NCI-H510A (cell line): ENCODE measurements at places on chromosomes 11 and 22.

DNA sequence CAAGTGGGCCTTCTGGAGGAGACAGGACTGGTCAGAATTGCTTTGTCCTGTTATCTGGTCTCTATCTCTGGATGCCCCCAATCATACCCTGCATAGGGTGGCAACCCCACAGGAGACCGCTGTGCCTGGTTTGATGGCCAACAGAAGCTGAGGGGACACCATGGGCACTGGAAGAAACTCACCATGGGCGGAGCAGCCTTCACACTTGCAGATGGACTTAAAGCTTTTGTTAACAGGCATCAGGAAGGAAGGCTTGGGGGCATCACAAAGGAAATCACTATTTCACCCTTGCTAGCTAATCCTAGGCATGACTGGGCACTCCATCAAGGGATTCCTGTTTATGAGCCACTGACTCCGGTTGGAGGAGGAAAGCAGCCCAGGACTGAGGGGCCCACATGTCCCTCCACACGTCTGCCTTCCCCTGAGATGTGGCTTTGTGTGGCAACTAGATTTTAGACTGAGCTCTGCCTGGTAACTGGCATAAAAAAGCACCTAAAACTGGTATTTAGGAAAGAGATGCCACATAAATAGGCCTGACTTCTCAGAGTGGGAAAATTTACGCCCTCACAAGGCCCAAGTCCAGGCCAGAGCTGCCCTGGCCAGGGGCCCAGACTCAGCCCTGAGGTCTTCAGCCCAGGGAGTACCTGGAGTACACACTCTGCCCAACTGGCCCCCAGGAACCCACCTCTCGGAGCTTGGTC, 57.0 kb upstream of the LYVE1 start:
- DNase-seq, result no peak

DNA sequence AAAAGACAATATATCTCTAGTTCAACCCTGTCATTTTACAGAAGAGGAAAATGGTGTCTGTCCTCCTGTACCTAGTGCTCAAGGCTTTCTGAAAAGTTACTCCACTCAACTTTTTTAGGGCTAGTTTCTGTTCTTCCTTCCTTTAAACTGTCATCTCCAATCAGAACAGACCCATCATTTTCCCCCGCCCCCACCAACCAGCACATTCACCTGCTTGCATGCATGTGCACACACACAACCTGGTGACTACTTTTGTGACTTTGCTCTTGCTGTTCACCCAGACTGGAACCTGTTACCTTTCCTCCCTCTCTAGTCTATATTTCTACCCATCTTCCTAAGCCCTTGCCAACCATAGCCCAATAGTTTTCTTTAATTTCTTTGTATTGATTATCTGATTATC, 5.6 kb downstream of the FBXO7 start:
- DNase-seq, result no peak

DNA sequence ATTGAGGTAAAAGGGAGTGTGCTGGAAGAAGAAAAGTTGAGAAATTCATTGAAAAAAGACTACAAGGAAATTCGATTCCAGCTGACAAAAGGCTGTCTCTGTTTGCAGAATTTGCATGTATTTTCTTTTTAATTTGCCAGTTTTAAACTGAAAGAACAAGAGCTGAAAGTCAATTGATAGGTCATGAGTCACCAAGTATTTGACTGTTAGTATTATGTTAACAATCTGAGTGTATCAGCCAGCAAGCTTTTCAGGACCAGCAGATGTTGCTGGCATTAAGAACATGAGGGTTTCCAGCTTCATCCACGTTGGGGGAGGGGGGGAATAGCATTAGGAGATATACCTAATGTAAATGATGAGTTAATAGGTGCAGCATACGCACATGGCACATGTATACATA, 726.7 kb downstream of the METTL15 start:
- DNase-seq, result no peak

DNA sequence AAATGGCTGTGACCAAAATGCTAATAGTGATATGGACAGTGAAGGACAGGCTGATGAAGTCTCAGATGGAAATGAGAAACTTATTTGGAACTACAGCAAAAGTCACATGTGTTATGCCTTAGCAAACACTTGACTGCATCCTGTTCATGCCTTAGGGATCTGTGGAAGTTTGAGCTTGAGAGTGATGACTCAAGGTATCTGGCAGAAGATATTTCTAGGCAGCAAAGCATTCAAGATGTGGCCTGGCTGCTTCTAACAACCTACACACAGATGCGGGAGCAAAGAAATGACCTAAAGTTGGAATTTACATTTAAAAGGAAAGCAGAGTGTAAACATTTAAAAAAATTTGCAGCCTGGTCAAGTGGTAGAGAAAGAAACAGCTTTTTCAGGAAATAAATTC, 28.1 kb upstream of the CD81 start:
- no peak for DNase-seq

GRCh38 chr11:16743478-16743877, 5.0 kb downstream of the C11orf58 start:
- DNase-seq, result no peak

DNA sequence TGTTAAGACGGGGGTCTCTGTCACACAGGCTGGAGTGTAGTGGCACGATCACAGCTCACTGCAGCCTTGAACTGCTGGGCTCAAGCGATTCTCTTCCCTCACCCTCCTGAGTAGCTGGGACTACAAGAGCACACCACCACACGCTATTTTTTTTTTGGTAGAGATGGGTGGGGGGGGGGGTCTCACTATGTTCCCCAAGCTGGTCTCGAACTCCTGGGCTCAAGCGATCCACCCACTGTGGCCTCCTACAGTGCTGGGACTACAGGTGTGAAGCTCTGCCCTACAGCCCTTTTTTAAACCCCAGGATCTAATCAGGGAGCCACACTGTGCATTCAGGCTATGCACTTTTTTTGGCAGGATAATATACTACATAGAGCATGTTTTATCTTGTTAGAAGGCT, 1.4 kb upstream of the DHCR7 start:
- no peak for DNase-seq

DNA sequence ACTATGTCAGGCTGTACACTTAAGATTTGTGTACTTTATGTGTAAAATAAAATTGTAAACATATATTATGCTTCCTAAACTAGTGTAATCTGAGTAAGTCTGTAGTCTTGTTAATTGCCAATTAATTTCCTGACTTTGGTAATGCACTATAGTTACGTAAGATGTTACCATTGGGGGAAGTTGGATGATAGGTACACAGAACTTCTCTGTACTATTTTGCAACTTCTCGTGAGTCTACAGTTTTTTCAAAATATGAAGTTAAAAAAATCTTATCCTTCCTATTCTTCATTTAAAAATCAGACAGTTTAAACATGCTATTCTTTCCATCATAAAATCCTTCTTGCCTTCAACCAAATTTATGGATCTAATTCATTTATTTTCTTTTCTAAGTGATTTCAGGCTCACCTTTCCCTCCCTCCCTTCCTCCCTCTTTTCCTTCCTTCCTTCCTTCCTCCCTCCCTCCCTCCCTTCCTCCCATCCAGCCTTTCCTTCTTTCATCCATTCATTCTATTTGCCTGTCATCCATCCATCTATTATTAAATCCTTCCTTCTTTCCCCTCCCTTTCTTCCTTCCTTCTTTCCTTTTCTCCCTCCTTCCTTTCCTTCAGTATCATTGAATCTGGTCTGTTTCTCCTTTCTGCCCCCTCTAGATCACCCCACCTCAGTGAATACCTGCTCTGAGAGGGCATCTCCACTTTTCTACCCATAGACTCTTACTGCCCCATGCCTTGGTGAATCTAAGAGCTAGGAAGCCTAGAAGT, 22.1 kb upstream of the ASCC2 start:
- DNase-seq, result no peak

GRCh38 chr11:17810746-17811145, 76.2 kb downstream of the KCNC1 start:
- DNase-seq, result no peak
